ENCODE measurements at places on chromosomes 7 and 10.

GRCh38 chr7:44184206-44184872, 4.9 kb downstream of the GCK start:
- DNase-seq = no peak

GRCh38 chr7:142567201-142568075, 181.8 kb upstream of the PRSS1 start:
- no peak for DNase-seq

GRCh38 chr7:1103009-1103788, 15.3 kb downstream of the GPER1 start:
- no peak for DNase-seq

GRCh38 chr7:80771523-80771922, 133.1 kb downstream of the CD36 start:
- no peak for DNase-seq

GRCh38 chr10:72105710-72106109, 17.4 kb upstream of the SPOCK2 start:
- DNase-seq = no peak

- DNase-seq = no peak
Measured at GRCh38 chr10:117610321-117610720, 67.8 kb downstream of the EMX2 start.

DNA sequence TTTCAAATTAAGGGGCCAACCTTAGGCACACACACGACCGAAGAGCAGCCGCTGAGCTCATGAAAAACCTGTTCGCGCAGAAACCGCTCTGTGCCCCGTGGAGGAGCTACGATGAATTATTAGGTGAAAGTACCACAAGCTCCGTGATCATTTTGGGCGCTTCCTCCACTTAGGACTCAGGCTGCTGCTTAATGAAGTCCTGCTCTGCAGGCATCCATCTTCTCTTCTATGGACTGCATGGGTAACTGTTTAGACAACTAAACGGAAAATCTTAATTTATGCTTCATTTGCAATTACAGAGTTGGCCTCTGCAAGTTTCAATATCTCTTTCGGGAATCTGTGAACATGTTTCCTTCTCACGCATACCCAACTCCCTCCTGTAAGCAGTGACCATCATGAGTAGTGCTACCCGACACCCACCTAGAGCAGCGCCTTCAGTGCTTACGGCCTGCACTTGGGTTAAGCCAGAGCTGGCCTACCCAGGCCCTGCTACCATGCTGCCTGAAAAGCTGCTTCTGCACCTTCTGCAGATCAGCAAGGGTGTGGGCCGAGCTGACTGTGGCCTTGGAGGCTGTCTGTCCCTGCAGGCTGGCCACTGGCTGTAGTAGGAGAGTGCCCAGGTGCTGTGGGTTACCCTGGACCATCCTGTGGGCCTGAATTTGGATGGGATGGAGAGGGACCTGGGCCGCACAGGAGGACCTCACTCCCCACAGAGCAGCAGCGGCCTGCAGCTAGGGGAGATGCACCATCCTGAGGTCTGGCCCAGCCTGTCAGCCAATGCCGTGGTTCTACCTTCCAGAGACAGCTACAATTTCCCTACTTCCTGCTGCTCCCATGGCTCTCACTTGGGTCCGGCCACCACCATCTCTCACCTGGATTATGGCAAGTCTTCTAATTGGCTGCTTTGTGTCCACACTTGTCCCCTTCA, 36.0 kb downstream of the GNA12 start:
- no peak for DNase-seq

DNA sequence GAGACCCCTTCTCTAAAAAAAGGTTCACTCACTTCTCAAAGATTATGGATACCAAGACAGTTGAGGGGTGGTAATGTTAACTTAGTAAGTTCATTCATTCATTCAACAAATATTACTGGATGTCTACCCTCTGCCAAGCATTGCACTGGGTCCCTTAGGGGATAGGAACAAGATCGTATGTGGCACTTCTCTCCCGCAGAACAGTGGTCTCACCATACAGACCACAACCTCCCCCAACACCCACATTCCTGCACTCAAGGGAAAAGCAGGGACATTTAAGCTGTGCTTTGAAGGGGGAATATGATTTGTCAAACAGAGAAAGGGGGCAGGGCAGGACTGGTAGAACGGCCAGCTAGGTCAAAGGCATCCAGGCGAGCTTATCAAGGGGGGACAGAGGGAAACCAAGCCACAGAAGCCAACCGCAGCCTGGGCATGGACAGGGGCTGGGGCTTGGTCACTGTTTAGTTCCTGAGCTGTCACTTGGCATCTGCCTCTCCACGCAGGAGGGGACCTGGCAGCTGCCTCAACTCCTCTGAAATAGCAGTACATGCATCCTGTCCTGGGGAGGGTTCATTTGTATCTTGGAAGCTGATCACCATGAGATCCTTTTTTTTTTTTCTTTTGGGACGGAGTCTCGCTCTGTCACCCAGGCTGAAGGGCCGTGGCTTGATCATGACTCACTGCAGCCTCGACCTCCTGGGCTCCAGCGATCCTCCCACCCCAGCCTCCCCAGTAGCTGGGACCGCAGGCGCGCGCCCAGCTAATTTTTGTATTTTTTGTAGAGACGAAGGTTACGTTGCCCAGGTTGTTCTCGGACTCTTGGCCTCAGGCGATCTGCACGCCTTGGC, 949 bp upstream of the CLIP2 start:
- no peak for DNase-seq

GRCh38 chr10:104646146-104646545, 5.1 kb downstream of the SORCS3 start:
- no peak for DNase-seq

DNA sequence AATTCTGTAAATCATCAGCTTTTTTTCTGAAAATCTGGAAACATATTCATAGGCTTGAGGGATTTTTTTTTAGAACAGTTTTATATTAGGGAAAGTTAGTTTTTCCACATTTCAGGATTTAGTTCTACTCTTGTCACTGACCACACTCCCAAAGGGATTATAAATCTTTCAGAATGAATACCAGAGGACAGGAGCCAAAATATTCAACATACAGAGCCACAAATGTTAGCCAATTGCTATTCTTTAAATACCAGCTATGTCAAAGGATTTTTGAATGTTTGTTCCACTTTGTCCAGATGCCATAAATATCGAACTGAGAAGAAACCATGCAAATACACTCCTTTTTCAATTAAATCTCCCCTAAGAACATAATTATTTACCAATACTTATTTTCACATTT, 50.7 kb downstream of the ODAD2 start:
- no peak for DNase-seq

DNA sequence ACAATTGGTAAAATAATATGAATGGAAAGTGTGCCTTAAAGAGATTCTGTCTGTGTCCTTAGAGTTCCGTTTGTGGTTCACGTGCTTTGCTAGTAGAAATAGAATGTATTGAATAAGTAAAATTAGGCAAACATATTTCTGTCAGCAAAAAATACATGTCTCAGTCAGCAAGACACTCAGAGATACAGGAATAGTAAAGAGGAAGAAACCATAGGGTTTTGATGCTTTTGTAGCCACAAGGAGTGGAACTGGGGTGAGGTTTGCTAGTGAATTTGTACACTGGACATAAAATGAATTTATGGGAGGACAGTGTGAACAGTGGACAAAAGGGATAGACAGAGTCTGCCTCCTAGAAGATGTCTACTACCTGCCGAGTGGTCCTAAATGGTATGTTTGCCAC, 289.2 kb upstream of the NRP1 start:
- DNase-seq = no peak

DNA sequence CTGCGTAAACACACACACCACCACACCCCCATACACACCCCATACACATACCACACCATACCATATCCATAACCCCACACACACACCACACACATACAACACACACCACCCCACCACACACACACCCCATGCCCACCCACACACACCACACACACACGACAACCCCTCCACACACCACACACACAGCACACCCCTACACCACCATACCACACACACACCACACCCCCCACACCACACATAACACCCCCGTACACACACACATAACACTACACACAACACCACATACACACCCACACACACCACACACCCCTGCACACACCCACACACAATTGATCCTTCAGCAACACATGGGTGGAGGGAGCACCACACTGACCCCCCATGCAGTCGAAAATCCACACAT, 50.3 kb upstream of the BMS1 start:
- DNase-seq = no peak

- DNase-seq = no peak
Measured at GRCh38 chr7:5278766-5279165, 4.0 kb upstream of the SLC29A4 start.

GRCh38 chr10:127048630-127049029, 143.4 kb downstream of the DOCK1 start:
- no peak for DNase-seq

GRCh38 chr10:13560597-13560996, 26.2 kb upstream of the PRPF18 start:
- DNase-seq = no peak

- DNase-seq = no peak
Measured at GRCh38 chr10:63464402-63465292, 1.1 kb downstream of the JMJD1C start.

GRCh38 chr10:102421757-102422512, 1.3 kb downstream of the FBXL15 start:
- DNase-seq = no peak

GRCh38 chr7:141660259-141660658, 41.7 kb downstream of the DENND11 start:
- DNase-seq = no peak

All from stimulated activated CD8-positive, alpha-beta memory T cell treated with anti-CD3 and anti-CD28 coated beads, Interleukin-7, amount 100 ng/mL, for 1 hour (primary cell).